ENCODE measurements at places on chromosomes 1 and 21. TPM values are rescaled to one million over a fixed set of nuclear protein-coding genes. Genes with fewer than 3 reads are reported as not detected.
A peak's percentile ranks its signal among the peaks of the same experiment; 100 is the strongest.

CD2 gene
- not detected for total RNA-seq

VTCN1 gene
- not detected for total RNA-seq

GRCh38 chr1:30801771-30802198, 44.2 kb upstream of the LAPTM5 start:
- peak; percentile 44 for DNase-seq

CR1 gene
- not detected for total RNA-seq

GRCh38 chr1:203777596-203777995, 12.6 kb downstream of the LAX1 start:
- no peak for DNase-seq

- DNase-seq, result no peak
These were observed 55.1 kb downstream of the UBE2T start for GRCh38 chr1:202286622-202287097.

AMY1A gene
- not detected for total RNA-seq

GRCh38 chr1:169371404-169371803, 3.4 kb downstream of the BLZF1 start:
- DNase-seq, result no peak

- DNase-seq, result peak; percentile 86
These were observed 99.7 kb downstream of the NMNAT2 start for GRCh38 chr1:183318433-183318832.

HMCN1 gene
- total RNA-seq, result 1.2 TPM

GRCh38 chr1:226660410-226661182, 78.5 kb downstream of the ITPKB start:
- no peak for DNase-seq

PRAMEF25 gene
- total RNA-seq, result not detected

FLG2 gene
- total RNA-seq, result not detected

- DNase-seq, result no peak
These were observed 10.5 kb upstream of the TNFRSF25 start for GRCh38 chr1:6476483-6476882.

LRRC3 gene
- total RNA-seq, result 0.92 TPM

- DNase-seq, result peak; percentile 67
These were observed 12.3 kb upstream of the IFNLR1 start for GRCh38 chr1:24199291-24199900.

GRCh38 chr1:62180639-62181038, 14.0 kb upstream of the L1TD1 start:
- no peak for DNase-seq

KCND3 gene
- 0.09 TPM for total RNA-seq

CAPN8 gene
- total RNA-seq, result not detected

GRCh38 chr1:25217015-25217414, 15.3 kb downstream of the SYF2 start:
- no peak for DNase-seq

DNA sequence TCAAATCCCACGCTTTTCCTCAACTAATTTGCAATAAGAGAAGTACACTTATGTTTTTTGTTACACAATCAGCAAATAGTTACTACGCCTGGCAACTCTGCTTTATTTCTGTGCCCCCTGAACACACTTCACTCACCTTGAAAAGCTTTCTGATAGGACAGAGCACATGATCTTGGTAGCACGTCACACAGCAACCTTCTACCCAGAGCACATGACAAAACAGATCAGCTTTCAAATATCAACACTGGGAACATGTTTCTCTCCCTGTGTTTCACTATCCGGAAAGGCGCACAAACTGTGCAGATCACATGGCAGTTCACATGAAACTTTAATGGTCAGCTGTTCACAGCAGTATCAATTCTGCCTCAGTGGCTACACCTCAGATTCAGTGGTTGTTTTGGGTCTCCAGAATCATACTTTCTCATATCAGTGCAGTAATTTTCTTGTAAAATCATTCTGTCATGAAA, 2.2 kb downstream of the SLC19A2 start:
- DNase-seq, result no peak

PLPPR5 gene
- total RNA-seq, result not detected

DNA sequence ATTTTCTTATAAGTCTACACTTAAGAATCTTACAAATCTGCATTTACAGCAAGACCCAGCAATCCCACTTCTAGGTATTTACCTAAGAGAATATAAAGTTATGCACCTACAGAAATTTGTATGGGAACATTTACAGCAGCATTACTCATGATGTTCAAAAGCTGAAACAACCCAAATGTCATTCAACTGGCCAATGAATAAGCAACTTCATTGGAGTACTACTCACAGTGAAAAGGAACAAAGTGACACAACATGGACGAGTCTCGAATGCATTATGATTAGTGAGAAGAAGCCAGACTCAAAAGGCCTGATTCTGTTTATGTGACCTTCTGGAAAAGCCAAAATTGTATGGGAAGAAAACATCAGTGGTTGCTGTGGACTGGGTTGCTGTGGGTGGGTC, 116.9 kb downstream of the CAMTA1 start:
- no peak for DNase-seq

GJC2 gene
- 0.72 TPM for total RNA-seq

PTPRU gene
- 7.4 TPM for total RNA-seq

DNA sequence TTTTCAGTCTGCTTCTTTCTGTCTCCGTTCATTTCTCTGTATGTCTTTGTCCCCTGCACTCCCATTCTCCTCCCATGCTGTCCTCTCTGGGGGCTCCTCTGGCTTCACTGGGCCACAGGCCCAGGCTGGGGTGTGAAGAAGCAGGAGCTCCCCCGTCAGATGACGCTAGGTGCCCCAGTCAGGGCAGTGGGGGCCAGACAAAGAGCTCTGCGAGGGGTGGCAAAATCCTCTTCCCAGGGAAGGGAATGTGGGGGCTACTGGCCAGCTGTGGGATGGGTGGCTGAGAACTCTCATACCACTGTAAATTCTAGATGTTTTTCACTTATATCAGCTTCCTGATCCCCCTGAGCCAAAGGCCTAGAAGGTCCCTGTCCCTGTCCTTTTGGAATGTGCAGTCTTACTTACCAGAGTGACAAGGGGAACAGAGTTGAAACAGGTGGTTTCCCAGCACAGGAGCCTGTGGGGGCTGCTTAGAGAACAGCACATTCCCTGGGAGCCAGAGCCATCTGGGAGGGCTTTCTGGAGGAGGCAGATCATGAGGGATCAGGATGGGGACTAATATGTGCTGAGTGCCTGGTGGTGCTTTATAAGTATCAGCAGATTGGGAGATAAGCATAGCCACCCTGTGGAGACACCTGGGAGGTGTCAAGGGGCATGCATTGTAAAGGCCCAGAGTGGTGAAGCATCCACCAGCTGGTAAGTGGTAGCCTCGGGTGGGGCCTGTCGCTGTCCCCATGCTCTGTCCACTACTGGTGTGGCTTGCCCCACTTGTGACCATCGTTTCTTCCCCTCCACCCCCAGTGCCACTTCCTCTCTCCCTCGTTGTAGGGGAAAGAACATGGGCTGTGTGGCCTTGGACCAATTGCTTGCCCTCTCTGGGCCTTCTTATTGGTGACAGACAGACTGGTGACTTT, 10.1 kb upstream of the PADI1 start:
- DNase-seq, result no peak

CLSTN1 gene
- total RNA-seq, result 24.4 TPM

DNA sequence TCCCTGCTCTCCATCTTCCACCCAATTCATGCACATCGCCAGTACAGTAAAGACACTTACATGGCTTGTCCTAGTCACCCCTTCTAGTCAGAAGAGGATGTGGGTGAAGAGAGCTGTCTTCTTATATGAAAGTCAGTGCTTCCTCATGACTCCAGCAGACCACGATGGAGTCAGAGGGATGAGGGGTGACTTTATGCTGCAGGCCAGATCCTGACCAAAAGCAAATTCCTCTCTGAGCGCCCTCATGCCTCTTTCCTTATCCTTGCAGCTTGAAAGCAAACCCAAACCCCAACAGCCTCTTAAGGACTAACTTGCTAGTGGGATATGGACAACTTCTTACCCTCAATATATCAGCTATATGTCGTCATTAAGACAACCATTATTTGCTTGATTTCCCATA, 348.2 kb upstream of the DUSP10 start:
- DNase-seq, result no peak

RPTN gene
- not detected for total RNA-seq

RNU1-1 gene
- under 0.01 TPM for total RNA-seq

OR10J1 gene
- total RNA-seq, result 0.05 TPM

DNA sequence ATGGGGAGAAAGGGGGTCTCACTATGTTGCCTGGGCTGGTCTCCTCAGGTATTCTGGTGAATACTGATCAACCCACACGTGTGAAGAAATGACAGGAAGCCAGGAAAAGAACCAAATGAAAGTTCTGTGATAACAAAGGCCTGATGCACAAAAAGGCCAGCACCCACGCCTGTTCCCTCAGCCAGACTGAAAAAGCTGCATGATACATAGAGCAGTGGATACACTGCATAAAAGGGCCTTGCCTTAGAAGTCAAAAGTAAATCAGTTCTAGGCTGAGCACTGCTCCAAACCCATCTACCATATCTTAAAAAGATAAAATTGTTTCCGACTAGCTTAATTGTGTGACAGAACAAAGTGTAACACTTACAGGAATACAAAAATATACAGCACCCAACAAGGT, 36.9 kb upstream of the PSMG1 start:
- DNase-seq, result no peak

GRCh38 chr1:94401206-94401605, 17.0 kb upstream of the ABCD3 start:
- DNase-seq, result no peak

COL8A2 gene
- 0.12 TPM for total RNA-seq

PPFIA4 gene
- total RNA-seq, result 3.4 TPM

DNA sequence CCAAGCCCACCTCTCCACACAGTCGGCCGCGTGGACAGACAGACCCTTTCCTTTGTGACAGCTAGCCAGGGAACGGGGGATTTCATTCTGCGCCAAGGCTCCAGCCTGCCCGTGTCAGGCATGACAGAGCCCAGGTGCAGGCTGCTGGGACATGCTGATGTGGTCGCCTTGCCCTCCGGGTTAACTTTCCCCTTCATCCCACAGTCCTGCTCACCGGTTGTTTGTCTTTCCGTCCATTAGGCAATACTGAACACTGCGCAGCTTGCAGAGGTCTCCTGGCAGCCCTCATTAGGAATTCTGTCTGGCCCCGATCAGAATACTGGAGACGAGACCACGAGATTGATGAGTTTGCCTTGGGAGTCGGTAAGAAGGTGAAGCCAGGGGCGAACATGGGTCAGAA, 62.8 kb downstream of the SPSB1 start:
- no peak for DNase-seq

DNA sequence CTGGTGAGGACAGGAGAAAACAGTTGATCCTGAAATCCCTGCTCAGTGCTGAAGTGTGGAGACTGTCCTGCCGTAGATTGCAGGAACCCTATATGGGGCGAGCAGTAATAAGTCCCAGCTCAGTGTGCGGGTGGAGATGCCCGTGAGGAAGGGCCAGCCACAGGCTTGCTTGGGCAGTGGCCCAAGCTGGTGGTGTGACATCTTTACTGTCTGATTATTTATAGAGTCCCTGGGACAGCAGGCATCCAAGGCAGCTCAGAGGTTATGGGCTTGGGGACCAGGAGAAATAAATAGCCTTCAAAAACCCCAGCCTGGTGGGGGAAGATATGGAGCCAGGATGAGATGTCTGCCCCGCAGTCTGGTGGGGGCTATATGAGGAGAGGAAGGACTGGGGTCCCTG, 170.7 kb upstream of the POU3F1 start:
- DNase-seq, result no peak

DNA sequence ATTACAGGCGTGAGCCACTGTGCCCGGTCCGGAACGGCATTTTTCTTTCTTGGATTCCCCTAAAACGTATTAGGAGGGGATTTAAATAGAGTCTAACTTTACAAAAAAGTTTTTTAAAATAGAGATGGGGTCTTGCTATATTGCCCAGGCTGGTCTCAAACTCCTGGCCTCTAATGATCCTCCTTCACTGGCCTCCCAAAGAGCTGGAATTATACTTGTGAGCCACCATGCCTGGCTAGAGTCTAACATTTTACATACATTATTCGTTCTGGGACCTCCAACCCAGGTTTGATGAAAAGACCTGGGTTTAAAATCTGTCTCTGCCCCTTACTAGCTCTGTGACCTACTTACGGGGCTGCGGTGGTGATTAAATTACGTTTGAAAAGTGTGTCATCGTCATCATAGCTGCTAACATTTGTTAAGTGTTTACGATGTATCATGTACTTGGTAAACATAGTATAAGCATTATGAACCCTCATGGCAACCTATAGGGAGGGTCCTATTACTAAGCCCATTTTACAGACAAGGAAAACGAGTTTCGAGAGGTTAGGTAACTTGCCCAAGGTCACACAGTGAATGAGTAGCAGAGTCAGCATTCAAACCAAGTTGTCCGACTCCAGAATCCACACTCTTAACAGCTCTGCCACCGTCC, 24.5 kb downstream of the PLEKHM2 start:
- DNase-seq, result no peak

- no peak for DNase-seq
These were observed 24.8 kb downstream of the TM2D1 start for GRCh38 chr1:61699911-61700851.

DNA sequence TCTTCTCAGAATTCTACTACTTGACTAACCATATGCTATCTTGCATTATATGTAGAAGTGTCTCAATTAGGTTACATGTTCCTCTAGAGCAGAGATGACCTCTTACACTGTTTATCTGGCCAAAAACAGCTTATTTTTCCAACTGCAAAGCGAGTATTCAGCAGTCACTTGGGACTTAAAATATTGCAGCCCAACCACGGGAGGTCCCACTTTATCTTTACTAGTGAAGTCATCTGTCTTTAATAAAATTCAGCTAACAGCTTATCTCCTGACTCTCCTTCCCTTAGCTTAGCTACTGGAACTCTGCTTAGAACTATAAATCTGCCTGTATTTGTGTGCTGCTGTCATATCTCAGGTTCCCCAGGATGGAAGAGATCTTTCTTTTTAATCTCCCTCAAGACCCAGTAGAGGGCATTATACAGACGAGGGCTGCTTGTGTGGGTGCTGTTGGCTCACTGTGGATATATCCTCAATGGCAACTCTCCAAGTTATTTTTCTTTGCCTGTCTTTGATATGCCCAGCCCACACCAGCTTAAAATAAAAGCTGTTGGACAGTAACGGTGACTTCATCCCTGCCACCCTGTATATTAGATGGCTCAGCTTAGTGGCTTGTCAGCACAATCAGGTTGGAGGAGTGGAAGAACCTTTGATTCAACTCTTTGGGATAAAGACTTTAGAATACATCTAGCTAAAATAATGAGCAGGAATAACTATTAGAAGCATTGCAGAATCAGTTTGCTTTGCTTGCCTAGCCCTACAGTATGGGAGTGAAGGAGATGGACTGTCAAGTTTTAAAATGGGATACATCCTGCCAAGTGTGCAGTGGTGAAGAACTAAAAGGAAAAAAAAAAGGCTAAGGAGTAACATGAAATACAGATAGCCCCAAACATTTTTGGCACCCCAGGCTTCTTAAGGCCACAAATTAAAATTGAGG, 9.6 kb downstream of the ENSA start:
- peak; percentile 76 for DNase-seq

DNA sequence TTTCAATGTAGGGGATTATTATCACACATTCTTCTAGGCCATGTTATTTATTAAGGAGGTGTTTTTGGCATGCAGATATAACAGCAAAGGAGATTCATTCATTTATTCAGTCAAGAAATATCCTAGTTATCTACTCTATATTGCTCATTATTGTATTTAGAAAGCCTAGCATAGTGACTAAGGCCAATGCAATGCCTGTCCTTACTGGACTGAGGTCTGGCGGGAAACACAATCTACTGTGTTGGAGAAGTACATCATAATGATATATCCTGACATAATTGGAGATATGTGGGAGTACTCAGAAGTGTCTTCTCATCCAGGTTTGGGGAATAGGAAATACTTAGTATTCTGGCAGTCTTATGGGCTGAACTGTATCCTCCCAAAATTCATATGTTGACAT, 421.5 kb upstream of the USP24 start:
- no peak for DNase-seq

CDC20 gene
- 81.9 TPM for total RNA-seq

Data from NCI-H460 (cell line).